Right renal pelvis (tissue), 4 donors: ENCODE measurements at places on chromosomes 2 and 18.

DNA sequence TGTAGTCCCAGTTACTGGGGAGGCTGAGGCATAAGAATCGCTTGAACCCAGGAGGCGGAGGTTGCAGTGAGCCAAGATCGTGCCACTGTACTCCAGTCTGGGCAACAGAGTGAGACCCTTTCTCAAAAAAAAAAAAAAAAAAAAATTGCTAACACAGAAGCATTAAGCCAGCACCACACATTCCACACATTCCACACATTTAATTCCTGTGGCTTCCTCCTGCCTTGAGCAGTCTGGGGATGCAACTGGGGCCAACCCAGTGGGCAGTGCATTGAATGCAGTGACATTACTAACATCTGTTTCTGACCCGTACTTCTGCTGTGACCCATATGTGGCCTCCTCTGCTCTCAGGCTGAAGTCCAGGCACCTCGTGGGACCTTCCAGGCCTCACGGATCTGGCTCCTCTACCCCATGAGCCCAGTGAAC lies 107.0 kb downstream of the BCL2L11 start:
- no peak for DNase-seq

GRCh38 chr2:163735685-163736432 lies at the start of gene FIGN:
TSS of gene FIGN (minus strand) at chr2:163736008. CDS start at chr2:163734927, 1,081 bp downstream.
- DNase-seq: peak; percentile 77

GRCh38 chr2:172329416-172329773 lies 98.0 kb upstream of the ITGA6 start:
- DNase-seq: no peak

GRCh38 chr2:223797037-223797436 lies 40.3 kb downstream of the AP1S3 start:
- no peak for DNase-seq

- DNase-seq: no peak
Observed at GRCh38 chr2:39203382-39203781, 40.4 kb downstream of the CDKL4 start.

DNA sequence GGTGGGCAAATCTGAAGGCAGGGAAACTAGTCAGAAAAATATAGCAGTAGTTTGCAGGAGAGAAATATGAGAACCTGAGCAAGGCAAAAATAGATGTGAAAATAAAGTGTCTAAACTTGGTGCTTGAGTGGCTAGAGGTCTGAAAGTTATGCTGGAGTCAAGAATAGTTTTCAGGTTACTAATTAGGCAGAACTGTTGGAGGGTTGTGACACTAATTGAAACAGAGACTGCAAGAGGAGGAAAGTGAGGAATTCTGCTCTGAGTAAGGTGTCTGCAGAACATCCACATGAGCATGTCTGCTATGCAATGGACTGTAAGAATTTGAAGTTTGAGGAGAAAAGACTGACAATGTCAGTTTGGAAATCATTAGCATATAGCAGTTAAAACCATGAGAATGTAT lies 444.0 kb upstream of the LRRTM1 start:
- DNase-seq: no peak
